ENCODE measurements at places on chromosomes 1 and 21.

GRCh38 chr1:62391369-62391971 is 45.4 kb upstream of the USP1 start:
- no peak for DNase-seq

GRCh38 chr1:117512728-117513321 is 93.0 kb upstream of the TENT5C start:
- DNase-seq, result no peak

DNA sequence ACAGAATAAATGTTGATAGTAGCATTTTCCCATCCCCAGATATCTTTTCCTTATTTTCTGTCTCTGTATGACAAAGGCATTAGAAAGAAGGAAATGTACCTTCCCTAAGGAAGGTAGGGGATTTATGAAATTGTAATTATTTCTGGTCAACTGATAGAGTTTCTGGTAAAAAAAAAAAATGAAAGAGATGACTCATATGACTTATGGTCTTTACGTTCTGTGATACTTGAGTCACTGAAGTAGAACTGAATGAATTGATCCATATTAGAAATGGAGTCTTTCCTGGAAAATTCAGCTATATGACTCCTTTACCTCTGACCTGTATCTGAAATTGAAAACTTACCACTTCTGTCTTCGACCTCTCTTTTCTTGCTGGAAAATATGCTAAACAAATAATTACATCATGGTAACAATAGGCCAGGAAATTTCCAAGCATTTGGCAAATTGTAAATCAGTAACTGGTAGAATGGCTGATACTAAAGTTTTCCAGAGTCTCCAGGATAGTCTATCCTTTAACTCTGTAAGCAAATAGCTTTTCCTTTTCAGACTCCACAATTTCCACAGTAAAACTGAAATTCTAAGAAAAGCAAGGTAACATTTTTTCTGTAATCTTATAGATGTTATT is 364.3 kb upstream of the PTBP2 start:
- no peak for DNase-seq

- DNase-seq, result no peak
Observed at GRCh38 chr1:161834967-161835550, 68.9 kb downstream of the ATF6 start.

Data from NCI-H2029 treated with DMSO at 0.1 percent for 48 hours (cell line).